ENCODE measurements at places on chromosomes 2 and 18.

- no peak for DNase-seq
Measured at GRCh38 chr2:196434217-196434616, 205.3 kb upstream of the CCDC150 start.

DNA sequence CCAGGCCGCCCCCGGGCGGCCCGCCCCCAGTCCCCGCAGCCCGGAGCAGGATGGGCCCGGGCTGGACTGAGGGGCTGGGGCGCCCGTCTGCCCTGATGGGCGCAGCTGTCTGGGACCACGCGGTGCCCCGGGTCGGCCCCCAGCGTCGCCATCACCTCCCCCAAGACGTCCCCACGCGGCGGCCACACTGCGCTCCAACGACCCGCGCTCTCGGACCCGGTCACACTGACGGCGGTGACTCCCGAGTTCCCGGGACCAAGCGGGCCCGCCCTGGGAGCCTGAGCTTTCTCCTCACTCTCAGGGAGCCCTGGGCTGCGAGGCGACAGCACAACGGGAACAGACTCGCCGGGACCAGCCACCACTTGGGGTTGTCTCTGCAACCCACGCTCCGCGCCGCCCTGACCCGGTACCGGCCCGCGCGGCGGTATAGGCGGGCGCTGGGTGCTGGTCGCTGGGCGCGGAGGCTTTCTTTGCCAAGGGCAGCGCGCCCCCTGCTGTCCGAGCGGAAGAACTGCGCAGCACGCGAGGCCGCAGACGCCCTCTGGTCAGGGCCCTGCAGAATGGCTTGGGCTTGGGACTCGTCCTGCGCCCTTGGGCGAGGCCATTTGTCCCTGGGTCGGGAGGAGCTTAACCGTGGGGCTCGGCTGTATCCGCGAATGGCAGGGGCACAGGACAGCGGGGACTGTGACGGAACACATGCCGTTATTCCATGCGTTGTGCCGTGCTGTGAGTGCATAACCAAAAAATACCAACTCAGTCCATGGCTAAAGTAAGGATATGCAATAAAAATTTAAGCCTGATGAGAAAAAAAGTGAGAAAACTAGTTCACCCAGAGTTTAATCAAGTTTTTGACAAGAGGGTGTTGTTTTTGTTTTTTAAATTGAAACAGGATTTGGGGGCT, 54.8 kb upstream of the ANKRD62 start:
- peak; percentile 48 for DNase-seq

GRCh38 chr2:120876526-120877280, 141.0 kb downstream of the GLI2 start:
- no peak for DNase-seq

DNA sequence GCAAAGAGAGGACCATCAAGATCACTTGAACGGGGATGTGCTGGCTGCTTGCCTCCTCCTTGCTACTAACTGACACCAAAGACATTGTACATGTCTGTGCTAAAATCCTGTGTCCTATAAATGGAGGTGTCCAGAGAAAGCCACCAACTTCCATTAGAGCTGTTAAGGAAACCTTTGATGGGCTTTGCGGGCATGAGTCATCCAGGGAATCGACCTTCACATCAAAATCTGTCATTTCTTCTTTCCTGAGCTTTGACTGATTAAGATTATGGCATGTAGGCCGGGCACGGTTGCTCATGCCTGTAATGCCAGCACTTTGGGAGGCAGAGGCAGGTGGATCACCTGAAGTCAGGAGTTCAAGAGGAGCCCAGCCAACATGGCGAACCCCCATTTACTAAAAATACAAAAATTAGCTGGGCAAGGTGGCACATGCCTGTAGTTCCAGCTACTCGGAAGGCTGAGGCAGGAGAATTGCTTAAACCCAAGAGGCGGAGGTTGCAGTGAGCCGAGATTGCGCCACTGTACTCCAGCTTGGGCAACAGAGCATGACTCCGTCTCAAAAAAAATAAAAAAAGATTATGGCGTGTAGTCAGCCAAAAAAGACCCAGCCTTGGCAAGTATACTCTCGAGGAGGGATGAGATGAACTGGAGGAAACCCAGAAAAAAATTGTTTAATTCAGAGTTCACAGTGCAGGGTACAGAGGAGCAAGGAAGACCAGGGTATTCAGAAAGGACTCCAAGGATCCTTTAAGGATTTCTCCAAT, 115.8 kb downstream of the CABLES1 start:
- no peak for DNase-seq

DNA sequence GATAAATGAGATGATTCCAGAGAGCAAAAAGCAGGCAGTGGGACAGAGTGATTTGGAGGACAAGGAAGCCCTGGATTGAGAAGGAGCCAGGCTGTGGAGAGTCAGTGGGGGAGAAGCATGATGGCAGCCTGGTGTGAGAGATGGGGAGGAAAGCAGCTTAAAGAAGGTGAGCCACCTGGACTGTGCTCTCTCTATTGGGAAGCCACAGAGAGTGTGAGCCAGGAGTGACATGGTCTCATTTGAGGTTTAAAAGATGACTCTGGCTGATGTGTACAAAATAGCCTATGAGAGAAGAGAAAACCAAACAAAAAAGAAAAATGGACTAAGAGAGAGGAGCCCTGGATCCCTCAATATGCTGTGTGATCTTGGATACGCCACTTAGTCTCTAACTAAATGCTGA, 12.9 kb upstream of the EPAS1 start:
- no peak for DNase-seq

- no peak for DNase-seq
Measured at GRCh38 chr2:24261441-24261840, 86.6 kb downstream of the FAM228A start.

GRCh38 chr2:53569957-53570727, 197.5 kb upstream of the CHAC2 start:
- DNase-seq = no peak

DNA sequence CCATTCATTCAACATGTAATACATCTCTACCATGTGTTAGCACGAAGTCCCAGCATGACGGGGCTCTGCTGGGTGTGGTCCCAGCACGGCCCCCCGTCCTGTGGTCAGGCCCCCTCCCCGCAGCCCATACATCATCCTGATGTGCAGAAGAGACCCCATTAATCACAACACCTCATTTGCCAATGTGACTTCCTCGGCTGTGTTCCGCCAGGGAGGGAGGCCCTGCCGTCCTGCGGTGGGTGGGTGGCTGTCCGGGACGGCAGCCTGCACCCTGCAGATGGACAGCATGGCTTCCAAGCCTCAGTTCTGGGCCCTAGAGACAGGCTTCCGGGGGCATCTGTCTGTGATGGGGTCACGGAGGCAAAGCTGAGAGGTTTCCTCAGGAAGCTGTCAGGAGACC, 254.0 kb downstream of the CYP26B1 start:
- no peak for DNase-seq

DNA sequence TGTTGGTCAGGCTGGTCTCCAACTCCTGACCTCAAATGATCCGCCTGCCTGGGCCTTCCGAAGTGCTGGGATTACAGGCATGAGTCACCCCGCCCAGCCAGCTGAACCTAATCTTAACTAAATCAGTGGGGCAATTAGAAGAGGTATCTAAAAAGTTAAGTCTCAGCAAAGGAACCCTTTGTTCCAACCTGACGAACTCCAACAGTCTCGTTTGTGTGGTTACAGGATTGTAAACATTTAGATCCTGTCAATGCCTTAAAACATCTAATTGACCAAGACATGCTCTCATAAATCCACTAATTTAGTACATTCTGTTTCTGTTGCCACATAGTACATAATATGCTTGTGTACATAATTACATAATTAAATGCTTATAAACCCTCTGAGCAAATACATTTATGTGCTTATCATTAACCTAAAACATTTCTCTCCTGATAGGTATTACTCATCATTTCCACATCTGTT, 31.1 kb upstream of the STK39 start:
- DNase-seq = no peak

Data from stimulated activated CD8-positive, alpha-beta memory T cell treated with anti-CD3 and anti-CD28 coated beads, Interleukin-7, amount 100 ng/mL, for 1 hour (primary cell).